ENCODE measurements at places on chromosomes 1 and 21.

- DNase-seq, result no peak
Measured at GRCh38 chr1:218079347-218079746, 205.7 kb upstream of the RRP15 start.

GRCh38 chr1:147539122-147539575 is 2.2 kb upstream of the BCL9 start:
- no peak for DNase-seq

- no peak for DNase-seq
Measured at GRCh38 chr1:204495777-204496176, 1.2 kb upstream of the PIK3C2B start.

DNA sequence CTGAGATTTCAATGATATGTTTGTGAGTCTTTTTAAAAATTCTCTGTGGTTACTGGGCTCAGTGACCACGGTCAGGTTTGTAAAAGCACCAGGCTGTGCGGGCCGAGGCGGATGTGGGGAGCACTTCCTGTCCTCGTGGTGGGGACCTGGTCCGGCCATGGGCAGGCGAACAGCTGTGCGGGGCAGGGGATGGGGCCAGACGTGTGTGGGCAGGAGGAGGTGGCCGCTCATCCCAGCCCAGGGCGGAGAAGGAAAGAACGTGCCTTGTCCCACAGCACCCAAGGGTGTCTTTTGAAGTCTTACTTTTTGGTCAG is 5.2 kb upstream of the OXCT2 start:
- DNase-seq, result no peak

- no peak for DNase-seq
Measured at GRCh38 chr1:208892147-208892546, 648.0 kb upstream of the PLXNA2 start.

GRCh38 chr1:227888404-227889046 is 59.2 kb downstream of the WNT9A start:
- DNase-seq, result no peak

- DNase-seq, result no peak
Measured at GRCh38 chr1:6961905-6962477, 176.7 kb downstream of the CAMTA1 start.

GRCh38 chr21:38773099-38774061 is 32.3 kb upstream of the ETS2 start:
- no peak for DNase-seq

DNA sequence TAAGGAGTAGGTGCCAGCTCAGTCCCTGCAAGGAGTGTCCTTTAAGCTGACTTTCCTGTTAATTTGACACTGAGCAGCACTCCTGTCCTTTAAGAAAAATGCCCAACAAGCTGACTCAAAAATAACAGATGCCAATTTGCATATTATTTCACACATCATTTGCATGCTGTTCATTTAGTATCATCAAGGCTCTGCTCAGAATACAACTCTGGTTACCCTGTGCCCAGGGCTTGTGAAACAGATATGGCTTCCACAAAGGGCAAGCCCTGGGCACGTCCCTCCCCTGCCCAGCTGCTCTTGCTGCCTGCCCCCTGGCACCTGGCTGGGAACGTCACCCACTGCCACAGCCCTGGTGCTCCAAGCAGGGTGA is 10.3 kb downstream of the KCNN3 start:
- DNase-seq, result no peak

GRCh38 chr1:229093609-229094336 is 177.1 kb upstream of the RAB4A start:
- no peak for DNase-seq

- peak; percentile 54 for DNase-seq
Measured at GRCh38 chr1:36475910-36476604, 6.7 kb downstream of the CSF3R start.

DNA sequence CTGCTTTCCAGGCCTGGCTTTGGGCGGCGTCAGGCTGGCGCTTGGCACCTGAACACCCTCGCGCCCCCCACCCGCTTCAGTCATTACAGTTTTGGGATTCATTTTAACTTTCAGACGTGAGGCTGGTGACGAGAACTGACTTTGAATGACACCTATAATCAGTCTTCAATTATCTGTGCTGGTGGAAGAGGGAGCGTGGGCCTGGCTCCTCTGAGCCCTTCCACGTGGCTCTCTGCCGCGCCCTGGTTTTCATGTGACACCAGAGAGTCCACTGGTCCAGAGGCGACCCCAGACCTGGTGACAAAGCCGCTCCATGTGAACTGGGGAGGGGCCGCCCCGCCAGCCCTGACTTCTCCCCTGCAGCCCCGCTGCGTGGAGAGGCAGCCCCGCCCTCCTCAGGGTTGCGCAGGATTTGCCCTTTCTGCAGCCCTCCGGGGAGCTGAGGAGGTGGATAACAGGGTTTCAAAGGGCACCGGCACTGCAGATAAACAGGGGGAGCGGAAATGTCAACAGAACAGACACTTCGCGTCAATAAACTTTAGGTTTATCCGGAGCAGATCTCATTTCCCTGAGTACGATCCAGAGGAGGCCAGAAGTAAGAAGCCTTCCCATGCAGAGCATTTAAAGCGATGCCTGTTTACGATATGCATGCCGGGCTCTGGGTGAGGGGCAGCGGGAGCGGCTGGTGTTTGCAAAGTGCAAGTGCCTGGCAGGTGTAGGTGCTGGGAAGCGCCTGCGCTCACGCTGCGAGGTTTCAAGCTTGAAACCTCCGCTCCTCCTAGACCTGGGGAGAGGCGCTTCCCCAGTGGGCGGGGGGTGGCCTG is 56.4 kb downstream of the AJAP1 start:
- no peak for DNase-seq

DNA sequence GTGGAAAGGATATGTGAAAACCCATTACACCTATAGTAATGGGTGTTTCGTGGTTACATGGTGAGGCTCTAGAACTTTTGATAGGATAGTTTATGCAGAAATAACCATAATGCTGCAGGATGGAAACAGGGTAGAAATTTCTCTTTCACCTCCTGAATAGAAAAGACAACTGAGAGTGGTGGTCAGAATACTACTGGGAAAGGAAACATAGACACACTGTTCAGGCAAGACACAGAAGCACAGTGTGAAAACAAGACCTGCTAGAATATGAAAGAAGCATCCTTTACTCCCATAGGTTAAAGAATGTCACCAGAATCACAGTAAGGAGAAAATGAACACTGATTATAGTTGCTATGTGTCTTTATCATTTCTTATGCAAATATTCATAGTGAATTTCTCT is 496.6 kb downstream of the DPYD start:
- DNase-seq, result no peak

GRCh38 chr1:181099152-181100014 is 10.9 kb downstream of the IER5 start:
- DNase-seq, result peak; percentile 25

DNA sequence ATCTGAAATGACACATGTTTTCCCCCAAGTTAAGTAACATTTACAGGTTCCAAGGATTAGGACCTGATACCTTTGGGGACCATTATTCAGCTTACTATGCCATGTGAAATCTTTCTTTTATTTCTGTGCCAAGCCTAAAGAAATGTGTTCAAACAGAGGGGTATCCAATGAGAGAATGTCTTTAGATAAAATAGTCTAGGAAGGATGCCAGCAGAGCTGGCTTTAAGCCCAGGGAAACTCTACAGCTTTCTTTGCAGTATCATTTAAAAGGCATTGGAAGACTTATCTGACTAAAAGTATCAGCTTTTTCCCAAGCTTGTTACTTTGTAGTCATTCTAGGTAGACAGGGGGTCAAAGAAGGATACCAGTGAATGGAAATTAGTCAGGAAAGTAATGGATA is 860.4 kb downstream of the PLA2G4A start:
- DNase-seq, result no peak

DNA sequence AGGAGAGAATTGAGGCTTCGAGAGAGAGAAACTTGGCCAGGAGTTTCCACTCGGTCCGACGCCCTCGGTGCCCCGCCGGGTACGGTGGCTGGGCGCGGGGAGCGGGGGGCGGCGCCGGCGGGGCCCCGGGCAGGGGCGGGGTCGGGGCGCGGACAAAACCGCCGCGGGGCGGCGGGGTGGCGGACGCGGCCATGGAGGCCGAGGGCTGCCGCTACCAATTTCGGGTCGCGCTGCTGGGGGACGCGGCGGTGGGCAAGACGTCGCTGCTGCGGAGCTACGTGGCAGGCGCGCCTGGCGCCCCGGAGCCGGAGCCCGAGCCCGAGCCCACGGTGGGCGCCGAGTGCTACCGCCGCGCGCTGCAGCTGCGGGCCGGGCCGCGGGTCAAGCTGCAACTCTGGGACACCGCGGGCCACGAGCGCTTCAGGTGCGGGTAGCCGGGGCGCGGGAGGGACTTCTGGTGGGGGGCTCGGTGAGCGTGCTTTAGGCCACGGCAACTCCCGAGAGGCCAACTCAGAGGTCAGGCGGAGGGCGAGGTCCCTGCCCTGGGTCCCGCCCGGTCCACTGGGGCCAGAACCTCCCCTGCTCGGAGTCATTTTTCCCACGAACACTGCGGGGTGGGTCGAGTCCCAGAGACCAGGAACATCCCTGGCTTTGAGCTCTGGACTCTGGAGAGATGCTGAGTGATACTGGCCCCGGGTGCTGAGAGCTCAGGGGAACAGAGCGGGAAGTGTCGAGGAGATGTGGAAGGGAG is 431 bp downstream of the RAB42 start:
- peak; percentile 11 for DNase-seq

- DNase-seq, result no peak
Measured at GRCh38 chr1:206679738-206680211, 4.9 kb upstream of the MAPKAPK2 start.
